Liver (tissue), 10 donors: ENCODE measurements at places on chromosomes 4 and X.

DNA sequence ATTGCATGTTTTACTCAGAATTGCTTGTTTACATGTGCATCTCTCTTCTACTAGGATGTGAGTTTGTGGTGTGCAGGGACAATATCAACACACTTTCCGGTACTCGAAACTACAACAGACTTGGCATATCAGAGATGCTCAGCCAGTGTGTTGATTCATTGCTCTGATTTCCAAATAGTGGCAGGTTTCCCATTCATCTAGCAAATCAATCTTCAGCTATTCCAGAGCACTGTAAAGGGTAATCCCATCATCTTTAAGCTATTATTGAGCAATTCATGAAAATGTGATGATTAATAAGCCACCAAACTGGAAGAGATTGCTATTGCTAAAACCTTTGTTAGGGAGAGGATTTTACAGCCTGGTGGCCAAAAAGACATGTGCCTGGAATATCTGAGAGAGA lies 574.2 kb upstream of the CPEB2 start:
- no peak for DNase-seq

- DNase-seq, result no peak
Measured at GRCh38 chr4:107931775-107932321, 499 bp downstream of the CYP2U1 start.

- DNase-seq, result no peak
Measured at GRCh38 chrX:23822841-23823240, 39.9 kb downstream of the SAT1 start.

DNA sequence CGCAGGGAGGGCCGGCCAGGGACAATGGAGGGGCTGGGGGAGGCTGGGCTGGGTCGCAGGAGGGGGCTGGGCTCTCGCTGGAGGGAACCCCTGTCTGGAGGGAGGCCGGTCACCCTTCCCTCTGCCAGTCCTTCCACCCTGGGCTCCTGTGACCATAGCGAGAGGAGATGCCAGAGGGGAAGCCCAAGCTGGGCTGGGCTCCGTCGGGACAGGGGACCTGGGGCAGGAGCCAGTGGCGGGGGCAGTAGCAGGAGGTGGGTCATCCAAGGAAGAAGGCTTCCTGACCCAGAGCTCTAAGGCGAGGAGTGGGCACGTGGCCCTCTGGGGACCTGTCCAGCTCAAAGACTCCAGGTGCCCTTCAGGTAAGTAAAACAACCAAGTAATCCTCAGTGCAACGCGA lies 16.9 kb downstream of the CTAG1B start:
- DNase-seq, result no peak

DNA sequence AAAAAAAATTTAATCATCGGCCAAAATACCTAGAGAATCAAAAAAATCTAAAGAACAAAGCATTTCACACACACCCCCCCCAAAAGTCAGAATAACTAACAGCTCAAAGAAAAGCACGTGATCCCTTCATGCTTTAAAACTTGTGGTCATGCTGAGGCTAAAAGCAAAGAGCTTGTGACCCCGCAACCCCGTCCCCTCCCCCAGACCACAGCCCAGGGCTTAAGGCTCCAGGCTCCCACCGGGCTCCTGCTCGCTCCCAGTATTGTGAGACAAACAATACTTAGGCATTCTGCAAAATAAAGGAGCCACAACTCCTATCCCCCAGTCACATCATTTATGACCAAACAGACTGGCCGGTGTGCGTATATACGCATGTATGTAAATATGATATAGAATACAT lies 62.1 kb upstream of the CCDC160 start:
- DNase-seq, result no peak

- DNase-seq, result no peak
Measured at GRCh38 chr4:99651811-99652485, 5.7 kb downstream of the C4orf54 start.

GRCh38 chr4:83221897-83222441 lies 62.6 kb downstream of the COQ2 start:
- no peak for DNase-seq

- DNase-seq, result no peak
Measured at GRCh38 chrX:103879339-103879738, 47.3 kb upstream of the RAB9B start.

GRCh38 chr4:173436149-173436579 lies 37.2 kb upstream of the SCRG1 start:
- DNase-seq, result no peak

DNA sequence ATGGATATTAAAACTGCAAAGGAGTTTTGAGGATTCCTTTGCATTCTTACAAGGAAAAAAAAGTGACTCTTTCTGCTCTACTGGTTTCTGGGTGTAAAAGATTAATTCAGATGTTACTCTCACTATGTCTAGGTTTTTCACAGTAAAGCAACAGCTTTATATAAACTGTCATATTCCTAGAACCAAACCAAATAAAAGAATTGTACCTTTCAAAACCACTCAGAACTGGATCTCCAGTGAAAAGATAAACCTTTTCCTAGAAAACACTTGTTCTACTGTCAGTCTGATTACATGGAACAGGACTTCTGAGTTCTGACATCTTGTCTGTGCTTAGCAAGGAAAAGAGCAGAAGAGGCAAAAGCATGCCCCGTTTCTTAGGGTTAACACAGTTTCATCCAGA lies 5.0 kb upstream of the PPID start:
- DNase-seq, result no peak

DNA sequence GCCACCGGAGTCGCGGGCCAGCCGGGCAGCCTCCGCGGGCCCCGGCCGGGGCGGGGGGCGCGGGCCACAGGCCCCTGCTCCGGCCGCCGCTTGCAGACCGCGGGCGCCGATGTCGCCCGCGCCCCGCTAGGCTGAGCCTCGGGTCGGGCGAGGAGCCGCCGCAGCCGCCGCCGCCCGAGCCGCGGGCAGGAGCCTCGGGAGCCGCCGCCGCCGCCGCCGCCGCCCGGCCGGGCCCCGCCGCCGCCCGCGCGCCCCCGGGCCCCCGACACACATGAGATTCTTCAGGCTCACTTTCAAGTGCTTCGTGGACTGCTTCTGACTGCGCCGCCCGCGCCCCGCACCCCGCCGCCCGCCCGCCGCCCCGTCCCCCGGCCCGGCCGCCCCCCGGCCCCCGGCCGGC lies 345 bp downstream of the SLC6A8 start:
- DNase-seq, result no peak

DNA sequence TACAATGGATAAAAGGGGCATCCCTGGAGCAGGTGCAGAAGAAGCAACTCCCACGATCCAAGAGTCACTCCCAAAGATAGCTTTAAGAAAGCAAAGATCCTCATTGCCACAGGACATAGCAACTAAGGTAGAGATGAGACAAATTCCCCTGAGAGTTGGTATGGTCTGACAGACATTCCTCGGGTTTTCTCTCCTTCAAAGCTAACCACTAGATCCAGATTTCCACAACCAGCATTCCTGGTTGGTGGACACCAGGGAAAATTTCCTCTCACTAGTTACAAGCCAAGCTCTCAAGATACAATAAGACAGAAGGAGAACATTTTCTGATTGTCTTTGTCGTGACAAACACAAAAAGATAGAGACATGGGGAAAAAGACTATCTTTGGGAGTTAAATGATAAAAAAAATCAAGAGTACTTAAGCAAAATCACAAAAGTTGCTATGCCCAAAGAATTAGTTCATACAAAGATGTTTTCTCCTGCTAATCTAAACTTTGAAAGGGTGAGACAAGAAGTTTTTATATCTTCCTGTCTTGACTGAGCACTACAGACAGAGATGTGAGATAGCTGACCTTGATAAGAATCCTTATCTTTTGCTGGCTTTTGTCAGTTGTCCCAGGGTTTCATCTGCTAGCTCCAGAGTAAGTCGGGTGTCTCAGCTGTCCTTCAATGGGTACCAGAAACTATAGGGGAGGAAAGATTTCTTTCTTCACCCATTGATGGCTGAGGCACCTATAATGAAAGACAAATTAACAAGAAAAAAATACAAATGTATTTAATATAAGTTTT lies 200.5 kb downstream of the CENPC start:
- no peak for DNase-seq

DNA sequence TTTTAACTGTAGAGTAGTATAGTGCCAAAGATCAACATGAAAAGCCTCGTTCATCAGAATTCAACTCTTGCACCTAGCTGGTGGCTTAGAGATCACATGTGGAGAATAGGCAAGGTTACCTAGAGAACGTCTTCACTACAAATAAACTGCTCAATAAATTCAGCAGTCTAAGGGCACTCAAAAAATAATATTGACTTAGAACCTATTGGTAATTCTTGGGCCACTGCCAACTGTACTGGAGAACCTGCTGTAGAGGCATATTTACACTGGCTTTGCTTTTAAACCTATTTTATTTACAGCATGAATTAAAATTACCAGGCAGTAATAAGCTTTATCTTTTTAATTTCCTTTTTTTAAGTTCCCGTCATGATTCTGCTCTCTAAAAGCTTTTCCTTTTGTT lies 343.7 kb downstream of the PDHA2 start:
- DNase-seq, result no peak

GRCh38 chr4:39205000-39205399 lies 22.7 kb downstream of the WDR19 start:
- no peak for DNase-seq

DNA sequence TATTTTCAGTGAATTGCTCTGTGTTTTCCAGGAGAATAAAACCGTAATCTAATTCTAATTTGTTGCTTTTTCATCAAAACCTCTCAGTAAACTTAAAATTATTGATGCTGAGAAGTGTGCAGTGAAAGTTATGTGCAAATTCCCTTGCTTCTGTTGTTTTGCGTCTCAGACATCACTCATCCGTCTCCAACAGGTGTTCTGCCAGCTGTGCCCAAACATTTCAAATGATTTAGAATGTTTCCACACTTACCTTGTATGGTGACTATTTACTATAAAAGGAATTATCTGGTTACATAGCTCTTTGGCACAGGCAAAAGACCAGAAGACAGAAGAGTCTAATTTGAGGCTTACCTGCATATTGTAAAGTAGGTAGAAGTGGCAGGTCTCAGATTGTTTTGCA lies 184.0 kb downstream of the BMPR1B start:
- no peak for DNase-seq

GRCh38 chr4:144288011-144288903 lies 147.7 kb upstream of the GYPA start:
- no peak for DNase-seq

GRCh38 chr4:66554826-66555225 lies 884.5 kb upstream of the EPHA5 start:
- DNase-seq, result no peak

- no peak for DNase-seq
Measured at GRCh38 chr4:1975391-1975801, 33.4 kb downstream of the NELFA start.

DNA sequence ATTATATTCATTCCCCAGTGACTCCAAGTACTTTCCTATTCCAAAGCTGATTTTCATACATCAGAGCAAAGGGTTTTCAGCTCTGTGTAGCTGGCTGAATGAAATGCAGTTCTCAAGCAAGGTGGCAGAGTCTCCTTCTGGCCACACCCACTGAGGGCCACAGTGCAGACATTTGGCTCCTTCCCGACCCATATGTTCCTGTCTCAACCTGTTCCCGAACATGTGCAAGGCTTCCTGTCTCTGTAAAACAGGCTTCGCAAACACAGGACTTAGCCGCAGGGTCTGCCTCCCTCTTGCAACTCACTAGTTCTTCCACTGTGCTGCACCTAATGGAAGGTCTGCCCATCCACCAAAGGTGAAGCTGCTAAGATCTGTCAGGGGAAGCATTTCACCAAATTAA lies 249.2 kb downstream of the MID1IP1 start:
- no peak for DNase-seq

DNA sequence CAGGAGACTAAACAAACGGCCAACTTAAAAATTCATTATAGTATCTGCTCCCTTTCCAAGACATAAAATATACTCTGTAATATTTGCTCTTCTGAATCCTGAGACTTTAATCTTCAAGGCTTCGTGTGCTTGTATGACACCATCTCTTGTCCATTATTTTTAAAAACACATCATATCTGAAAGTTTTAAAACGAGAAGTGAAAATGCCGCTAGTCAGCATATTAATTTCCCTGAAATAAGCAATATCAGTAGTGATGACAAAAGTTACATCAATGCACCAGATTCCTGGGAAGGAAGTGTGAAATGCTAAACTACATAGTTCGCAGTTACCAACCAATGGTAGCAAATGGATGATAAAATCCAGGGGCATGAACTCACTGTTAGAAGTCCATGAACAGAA lies 66.8 kb upstream of the EXOC1L start:
- no peak for DNase-seq

DNA sequence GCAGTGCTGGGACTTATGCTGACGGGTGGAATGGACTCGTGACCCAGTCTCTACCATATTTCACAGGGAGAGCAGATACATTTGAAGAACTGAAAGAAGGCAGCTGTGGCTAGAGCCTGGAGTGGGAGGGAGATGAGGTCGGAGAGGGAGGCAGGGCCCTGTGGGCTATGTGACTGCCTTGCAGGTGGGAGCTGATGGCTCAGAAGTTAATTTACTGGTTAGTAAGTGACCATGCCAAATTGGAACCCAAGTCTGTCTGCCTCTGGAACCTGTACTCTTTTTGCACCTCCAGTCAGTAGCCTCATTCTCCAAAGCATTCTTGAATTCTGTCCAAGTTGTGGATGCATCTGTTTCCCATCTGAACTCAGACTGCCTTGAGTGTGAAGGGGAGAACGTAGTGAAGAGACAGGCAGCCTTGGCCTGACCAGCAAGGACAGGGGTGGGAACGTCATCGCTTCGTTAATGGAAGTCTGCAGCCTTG lies 92.3 kb downstream of the REPS2 start:
- no peak for DNase-seq

- peak; percentile 65 for DNase-seq
Measured at GRCh38 chr4:184983672-184984356, 34.5 kb upstream of the HELT start.

DNA sequence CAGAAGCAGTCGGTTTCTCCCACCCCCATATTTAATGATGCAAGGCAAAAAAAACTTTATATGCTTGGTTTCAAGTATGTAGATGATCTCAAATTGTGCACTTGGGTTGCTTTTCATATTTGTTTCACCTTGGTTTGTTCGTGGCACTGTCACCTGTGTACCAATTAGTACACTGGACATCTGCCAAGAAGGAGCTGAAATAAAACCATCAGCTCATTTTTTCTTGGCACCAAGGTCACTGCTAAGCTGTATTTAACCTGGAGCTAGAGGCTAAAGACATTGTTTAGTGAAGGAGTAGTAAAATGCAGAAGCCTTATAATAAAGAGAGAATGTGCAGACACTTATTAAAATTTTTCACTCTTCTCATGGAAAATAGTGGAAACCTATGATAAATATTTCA lies 430.8 kb downstream of the ARHGAP24 start:
- DNase-seq, result no peak
